SJCRH30 (cell line): ENCODE measurements at places on chromosomes 6 and 20. TPM values are rescaled to one million over a fixed set of nuclear protein-coding genes. Genes with fewer than 3 reads are reported as not detected.

Gene RBPJL
- not detected in 2 replicates for total RNA-seq

Gene OVOL2
- not detected in 2 replicates for total RNA-seq

- no peak for DNase-seq
Observed at GRCh38 chr20:2131366-2131765, 29.7 kb downstream of the STK35 start.

DNA sequence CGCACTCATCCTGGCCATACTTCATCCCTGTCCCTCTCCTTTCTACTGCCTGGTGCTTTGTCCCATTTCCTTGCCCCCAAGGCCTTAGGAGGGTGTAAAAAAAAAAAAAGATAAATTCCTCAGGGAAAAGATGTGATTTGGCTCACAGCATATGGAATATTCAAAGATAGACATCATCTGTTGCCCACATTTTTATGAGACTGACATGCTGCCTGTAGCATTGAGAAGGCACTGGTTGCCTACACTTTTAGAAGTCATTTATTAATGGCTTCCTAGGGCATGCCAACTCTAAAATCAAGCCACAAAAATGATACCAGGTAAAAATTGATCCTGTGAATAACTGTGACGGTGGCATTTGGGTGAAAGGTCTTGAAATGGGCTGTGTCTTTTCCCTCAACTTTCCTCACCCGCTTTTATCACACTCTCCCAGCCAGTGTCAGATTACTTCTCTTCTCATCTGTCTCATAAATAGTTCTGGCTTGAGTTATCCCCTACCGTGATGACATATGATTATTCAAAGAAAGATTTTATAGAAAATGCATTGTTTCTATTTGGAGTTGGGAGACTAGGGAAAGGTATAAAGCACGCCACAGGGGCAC lies 139.4 kb downstream of the CARMIL1 start:
- no peak for DNase-seq

- no peak for DNase-seq
Observed at GRCh38 chr6:142075516-142076101, 57.1 kb upstream of the GJE1 start.

GRCh38 chr20:10848810-10849370 lies 175.1 kb upstream of the JAG1 start:
- DNase-seq, result peak; percentile 83

GRCh38 chr20:63567386-63568169 lies 6.5 kb downstream of the HELZ2 start:
- DNase-seq, result no peak

DNA sequence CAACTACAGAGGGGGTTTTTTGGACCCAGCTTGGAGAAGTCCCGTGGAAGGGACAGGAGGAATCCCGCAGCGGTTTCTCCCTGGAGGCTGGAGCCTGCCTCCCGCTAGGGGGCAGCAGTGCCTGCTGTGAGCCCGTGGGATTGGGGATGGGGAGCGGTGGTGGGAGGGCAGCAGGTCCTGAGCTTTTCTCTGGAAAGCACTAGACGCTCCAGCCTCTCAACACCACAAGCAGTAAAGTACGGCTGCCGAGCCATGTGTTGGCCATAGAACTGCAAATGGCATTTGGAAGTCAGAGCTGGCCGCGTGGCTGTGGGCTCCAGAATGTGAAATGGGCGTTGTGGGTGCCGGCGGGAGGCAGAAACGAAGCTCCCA lies 47.8 kb downstream of the GMPR start:
- no peak for DNase-seq

DNA sequence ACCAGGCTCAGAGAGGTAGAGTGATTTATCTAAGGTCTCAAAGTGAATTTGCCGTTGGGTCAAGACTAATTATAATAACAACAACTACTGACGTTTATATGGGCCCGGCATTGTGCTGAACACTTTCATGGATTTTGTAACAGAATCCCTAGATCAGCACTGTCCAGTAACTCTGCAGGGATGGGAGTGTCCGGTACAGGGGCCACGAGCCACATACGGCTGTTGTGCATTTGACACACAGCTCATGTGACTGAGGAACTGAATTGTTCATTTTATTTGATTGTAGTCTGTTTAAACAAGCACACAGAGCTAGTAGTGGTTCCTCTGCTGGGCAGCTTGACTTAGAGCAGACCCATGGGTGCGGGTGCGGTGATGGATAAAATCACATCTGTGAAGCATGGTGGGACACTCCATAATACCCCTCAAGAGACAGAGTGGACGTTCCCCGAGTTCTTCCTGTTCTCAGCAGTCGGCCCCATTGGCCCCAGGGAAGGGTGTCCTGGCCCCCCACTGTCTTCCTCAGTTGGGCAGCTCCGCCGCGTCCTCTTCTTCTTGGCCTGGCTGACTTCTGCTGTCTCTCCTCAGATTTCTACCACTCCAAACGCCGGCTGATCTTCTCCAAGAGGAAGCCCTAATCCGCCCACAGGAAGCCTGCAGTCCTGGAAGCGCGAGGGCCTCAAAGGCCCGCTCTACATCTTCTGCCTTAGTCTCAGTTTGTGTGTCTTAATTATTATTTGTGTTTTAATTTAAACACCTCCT lies 6.8 kb downstream of the CDKN1A start:
- DNase-seq, result no peak

- no peak for DNase-seq
Observed at GRCh38 chr6:147279427-147279826, 75.2 kb downstream of the STXBP5 start.

DNA sequence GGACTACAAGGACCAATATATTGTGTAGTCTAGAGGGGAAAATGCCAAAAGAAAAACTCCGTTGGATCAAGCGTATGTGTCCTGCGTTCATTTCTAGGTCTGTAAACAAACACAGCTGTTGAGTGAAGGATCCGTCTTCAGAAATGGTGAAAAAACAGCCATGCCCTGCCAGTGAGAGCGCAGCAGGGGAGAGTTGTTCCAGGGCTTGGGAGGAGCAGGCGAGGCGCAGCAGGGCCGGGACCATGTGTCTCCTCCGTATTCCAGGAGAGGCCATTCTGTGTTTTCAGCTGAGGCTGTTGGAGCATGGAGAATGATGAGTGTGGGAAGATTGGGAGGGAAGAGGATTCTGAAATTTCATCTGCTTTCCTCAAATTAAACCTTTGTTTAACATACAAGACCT lies 38.0 kb downstream of the BMP6 start:
- DNase-seq, result no peak

DNA sequence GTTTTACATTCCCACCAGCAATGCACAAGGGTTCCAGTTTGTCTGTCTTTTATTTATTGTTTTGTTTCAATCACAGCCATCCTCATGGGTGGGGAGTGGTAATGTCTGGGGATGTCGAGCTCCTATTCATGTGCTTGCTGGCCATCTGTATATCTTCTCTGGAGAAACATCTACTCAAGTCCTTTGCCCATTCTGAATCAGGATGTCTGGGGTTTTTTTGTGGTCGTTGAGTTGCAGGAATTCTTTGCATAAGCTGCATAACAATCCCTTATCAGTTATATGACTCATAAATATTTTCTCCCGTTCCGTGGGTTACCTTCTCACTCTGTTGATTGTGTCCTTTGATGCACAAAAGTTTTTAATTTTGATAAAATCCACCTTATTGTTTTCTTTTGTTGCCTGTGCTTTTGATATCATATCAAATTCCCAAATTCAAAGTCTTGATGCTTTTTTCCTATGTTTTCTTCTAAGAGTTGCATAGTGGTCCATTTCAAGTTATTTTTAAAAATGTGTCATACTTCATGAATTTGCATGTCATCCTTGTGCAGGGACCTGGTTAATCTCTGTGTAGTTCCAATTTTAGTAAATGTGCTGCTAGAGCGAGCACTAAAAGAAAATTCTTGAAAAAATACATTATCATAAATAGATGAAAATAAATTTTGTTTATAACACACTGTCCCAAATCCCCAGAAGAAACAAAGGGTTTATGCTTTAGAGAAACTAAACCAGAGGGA lies 54.9 kb upstream of the PDE10A start:
- no peak for DNase-seq
